ENCODE measurements at places on chromosomes 6 and 20. TPM values are rescaled to one million over a fixed set of nuclear protein-coding genes. Genes with fewer than 3 reads are reported as not detected.
A peak's percentile ranks its signal among the peaks of the same experiment; 100 is the strongest.

DNA sequence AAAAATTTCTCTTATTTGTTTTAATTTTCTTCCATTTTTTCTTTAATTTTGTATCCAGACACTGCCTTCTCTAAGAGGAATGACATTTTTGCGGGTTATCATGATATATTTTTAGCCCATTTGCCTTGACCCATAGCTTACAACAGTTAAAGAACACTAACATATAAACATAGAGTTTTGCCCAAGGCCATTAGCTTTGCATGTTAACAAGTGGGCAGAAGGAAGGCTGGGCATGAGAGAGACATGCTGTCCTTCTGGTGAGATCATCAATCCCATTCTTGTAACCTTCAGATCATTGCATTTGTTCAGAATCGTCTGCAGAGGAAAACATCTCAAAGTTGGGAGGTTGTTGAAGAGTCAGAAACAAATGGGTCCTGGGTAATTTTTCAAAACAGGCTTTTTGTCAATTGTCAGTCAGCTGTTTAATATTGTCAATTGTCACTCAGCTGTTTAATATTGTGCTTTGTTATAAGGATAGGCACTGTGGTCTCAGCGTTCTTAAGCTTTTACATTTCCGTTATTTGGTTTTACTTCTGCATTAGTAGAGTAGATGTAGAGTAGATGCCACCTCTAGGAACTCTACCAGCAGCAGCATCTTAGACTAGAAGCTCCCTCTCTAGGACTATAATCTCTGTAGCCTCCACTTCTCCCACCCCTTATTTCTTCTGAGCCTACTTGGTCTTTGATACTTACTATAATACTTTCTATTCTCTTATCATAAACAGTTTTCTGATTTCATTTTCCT is 243.1 kb downstream of the ESR1 start:
- no peak for DNase-seq

- DNase-seq: no peak
Observed at GRCh38 chr20:48761874-48762273, 65.9 kb downstream of the PREX1 start.

DNA sequence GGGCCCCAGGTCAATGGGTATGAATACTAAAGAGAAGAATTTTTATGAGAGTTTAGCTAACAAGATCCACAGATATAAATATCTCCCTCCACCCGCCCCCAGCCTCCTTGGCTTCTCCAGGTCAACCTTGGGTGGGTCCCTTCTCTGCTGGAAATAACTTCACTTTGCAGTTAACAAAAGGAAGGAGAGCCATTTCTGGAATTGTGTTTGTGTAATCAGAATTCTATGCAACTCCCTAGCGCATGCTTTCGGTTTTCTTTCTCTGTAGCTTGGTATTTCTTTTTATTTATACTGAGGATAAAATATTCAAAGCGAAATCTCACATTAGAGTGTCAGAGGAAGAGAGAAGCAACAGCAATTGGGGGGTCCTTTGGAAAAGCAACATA is 27.1 kb downstream of the RIPOR2 start:
- no peak for DNase-seq

DNA sequence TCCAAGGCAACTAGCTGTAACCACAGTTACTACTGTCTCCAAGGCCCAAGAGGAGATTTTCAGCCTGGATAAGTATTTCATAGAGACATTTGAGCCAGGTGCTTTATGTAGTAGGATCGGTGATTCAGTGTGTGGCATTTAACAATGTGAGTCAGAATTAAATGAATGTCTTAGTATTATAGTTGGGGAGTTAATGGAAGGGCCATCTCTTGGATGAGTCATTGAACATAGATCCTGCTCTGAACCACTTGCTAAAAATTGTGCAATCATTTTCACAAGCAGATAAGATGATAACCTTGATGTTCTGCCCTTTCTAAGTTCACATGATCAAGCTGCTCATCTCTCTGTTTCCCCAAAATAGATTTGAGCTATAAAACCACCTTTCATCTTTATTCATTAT is 668.9 kb upstream of the CITED2 start:
- no peak for DNase-seq

DNA sequence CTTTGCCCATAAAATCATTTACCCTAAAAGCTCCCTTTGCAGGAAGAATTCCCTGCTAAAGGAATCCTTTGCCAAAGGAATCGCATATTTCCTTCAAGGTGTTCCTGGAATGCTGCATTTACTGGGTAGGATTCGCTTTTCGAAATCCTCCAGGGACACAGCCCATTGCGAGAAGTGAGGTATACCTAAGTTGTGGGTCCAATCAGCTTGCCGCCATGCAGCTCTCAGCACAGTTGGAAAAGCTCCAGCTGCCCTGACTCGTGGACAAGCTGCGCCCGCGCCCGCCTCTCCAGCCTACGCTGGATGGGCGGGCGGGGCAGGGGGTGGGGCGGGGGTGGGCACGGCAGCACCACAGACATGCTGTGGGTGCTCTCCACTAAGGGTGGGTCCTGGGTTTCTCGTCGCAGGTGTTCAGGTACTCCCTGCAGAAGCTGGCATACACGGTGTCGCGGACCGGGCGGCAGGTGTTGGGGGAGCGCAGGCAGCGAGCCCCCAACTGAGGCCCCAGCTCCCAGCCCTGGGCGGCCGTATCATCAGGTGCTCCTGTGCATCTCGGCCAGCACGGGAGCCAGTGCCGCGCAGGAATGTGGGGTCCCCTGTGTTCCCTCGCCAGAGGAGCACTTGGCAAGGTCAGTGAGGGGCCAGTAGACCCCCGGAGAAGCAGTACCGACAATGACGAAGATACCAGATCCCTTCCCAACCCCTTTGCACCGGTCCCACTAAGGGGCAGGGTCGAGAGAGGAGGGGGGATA is 1.4 kb downstream of the NNAT start:
- DNase-seq: peak; percentile 77

DNA sequence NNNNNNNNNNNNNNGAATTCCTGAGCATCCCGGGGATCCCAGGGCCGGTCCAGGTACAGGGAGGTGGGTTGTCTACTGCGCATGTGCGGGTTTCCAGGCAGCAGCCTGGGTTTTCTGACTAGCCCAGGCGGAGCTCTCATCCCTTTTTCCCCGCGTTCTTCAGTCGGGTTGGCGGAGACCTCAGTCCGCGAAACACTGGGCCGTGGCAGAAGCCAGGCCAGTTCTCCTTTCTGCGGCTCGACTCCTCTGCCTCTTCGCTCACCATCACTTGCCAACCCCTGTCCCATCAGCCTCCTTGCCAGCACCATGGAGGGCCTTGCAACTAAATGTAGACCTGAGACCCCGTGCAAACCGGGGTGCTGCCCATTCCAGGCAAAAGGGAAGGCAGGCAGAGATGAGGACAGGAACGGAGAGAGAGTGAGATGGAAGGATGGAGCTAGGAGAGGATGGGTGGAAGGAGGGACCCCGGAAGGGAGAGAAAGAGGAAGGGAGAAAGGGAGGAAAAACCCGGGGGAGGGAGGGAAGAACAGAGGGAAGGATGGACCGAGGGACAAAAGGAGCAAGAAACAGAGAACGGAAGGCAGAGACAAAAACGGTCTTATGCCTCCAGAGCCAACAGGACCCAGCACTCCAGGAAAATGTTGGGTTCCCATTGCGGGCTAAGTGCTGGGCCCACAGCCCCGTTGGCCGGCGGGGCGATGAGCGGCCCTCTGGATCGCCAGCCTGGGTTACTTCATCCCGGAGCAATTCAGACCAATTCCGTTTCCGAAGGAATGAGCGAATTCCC is 445.4 kb upstream of the DEFB115 start:
- no peak for DNase-seq

DNA sequence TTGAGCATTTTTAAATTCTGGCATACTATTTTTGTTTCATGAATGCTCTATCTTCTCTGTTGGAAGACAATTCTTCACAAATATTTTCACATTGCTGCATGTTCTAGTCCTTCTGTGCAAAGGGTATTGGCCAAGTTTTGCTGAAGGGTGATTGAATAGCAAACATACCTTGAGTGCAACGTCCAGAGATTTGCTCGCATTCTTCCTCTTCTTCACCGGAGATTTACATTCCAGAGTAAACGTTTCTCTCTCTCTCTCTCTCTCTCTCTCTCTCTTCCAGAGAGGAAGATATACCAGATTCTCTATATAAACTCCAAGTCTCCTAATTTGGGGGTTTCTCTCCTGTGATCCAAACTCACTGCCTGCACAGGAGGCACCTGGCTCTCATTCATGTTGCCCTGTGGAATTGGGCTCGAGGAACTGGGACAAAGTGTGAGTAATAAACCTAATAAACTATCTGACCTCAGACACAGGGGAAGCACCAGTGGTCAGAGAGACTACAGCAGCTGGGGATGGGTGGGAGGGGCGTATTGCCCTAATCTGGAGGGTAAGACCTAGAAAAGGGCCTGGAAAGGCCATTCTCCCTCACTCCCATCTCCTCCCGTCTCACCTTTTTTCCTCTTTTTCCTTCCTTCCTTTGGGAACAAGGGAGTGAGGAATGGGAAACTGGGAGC is 1.1 kb upstream of the TREML1 start:
- DNase-seq: no peak

DNA sequence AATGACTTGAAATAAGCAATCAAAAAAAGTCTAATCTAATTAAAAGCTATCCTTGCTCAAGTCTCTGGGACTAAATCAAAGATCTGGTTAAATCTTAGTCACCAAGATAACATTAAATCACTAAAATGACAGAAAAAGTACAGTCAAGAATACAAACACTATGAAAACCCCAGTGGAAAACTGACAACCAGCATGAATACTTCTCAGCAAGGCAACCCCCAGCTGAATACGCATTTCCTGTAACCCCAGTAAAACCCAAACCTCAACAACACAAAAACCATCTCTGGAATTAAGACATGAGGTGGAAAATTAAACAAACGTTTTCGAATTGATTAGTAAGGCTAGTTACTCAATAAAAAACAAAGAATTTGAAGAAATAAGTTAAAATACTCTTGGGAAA is 23.7 kb upstream of the ZC3H12D start:
- no peak for DNase-seq

DNA sequence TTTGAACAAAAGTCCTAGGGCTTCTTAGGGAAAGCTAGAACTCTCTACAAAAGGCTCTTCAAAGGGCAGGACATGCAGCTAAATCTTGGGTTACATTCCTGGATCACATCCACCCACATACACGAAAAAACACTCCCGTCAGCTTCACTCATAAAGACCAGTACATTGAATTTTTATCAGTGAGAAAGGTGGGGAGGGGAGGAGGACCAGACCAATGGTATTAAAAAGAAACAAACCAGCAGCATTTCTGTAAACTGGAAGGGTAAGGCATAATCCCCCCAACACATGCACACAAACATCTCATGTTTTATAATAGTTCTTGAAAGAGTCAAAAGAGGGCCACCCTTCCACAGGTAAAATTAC is 31.6 kb downstream of the MYLK4 start:
- no peak for DNase-seq

GRCh38 chr6:34865107-34865506 is 22.7 kb downstream of the TAF11 start:
- peak; percentile 99 for DNase-seq

GRCh38 chr20:44532981-44533331 is 11.1 kb upstream of the SERINC3 start:
- DNase-seq: peak; percentile 70

Gene POU5F1
- not detected for total RNA-seq

Gene LAMA4
- 465 TPM for total RNA-seq

Gene TBPL1
- total RNA-seq: 34.3 TPM

Gene LAMP5
- 0.65 TPM for total RNA-seq

Gene PTPRT
- total RNA-seq: not detected

Gene TOMM34
- total RNA-seq: 13.7 TPM

Data from lung microvascular endothelial cell (primary cell).